ENCODE measurements at places on chromosomes 5 and 9. TPM values are rescaled to one million over a fixed set of nuclear protein-coding genes. Genes with fewer than 3 reads are reported as not detected.

DNA sequence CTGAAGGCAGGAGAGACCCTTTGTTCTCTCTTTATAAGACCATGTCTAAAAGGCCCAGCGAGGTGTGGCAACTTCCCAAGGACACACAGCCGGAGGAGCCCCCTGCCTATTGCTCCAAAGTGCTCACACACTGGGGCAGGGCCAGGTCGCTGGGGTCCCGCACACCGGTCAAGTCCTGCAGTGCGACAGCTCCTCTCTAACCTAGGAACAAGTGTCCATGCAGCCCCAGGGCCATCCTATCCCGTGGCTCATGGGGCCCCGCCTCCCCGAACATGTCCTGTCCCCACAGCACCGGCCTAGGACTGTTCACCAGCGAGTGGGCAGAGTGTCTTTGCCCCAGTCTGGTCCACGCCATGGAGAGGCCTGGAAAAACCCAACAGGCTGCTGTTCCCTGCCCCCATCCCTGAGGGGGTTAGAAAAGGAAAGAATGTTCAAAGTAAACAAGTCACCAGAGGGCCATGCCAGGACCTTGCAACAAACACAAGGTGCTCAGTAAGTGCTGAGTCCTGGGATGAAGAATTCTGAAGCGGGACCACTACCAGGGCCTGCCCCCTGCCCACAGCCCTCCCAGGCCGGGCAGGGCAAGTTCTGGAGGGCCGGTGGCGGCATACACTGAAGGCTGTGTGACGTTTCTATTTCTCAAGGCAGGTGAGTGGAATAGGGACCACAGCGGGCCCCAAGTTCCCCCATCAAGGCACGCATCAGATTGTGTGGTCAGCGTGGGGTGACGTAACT lies 938 bp downstream of the NINJ1 start:
- DNase-seq = peak; percentile 32

DNA sequence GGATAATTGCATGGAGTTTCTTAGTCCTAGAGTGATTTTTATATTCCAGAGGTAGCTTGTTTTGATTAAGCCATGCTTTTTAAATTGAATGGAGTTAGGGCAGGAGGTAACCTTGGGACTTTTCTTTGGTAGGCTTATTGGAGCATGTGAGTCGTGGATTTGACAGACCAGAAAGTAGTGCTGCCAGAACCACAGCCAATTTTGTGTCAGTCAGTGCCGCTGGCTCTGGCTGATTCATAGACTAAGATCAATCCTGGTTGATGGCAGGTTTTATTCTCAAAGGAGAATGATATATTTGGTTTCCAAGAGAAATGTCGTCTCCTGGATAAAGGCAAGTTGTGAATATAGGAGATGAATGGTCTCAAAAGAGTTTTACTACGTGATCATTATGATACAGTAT lies 20.3 kb downstream of the RAI14 start:
- DNase-seq = peak; percentile 50

GRCh38 chr5:89572696-89573095 lies 689.7 kb upstream of the MEF2C start:
- no peak for DNase-seq

DNA sequence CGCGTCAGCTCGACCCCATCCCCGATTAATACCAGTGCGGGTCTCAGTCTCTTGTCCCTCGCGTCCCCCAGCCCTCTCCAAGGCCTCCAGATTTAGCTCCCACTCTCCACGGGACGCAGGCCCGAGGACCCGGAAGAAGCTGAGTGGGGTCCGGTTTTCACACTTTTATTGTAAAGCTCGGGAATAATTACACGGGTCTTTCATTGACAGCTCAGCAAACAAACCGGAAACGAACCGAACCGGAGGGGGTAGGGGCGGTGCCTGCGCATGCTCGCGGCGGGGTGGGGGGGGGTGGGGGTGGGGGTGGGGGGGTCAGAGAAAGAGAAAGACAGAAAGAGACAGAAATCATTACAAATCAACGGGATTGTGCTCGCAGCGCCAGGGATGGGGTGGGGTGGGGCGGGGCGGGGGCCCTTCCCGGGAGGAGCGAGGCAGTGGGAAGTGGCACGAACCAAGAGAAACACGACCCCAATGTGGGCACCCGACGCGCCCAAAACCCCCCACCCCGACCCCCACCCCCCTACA lies 27.9 kb downstream of the PCDH1 start:
- DNase-seq = peak; percentile 54

DNA sequence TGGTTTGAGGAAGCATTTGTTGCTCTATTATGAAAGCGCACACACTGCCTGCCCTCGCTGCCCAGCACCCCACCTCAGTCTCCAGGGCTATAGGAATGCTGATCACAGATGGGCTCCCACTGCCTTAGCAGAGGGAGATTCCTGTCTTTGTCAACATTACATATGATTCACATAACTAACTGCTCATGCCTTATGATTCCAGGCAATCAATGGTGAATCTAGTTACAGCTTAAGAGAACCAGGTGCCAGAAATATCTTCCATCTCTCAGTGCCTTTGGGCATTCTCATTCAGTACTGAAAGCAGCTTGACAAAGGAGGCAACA lies 458.9 kb upstream of the C9orf72 start:
- DNase-seq = no peak

DNA sequence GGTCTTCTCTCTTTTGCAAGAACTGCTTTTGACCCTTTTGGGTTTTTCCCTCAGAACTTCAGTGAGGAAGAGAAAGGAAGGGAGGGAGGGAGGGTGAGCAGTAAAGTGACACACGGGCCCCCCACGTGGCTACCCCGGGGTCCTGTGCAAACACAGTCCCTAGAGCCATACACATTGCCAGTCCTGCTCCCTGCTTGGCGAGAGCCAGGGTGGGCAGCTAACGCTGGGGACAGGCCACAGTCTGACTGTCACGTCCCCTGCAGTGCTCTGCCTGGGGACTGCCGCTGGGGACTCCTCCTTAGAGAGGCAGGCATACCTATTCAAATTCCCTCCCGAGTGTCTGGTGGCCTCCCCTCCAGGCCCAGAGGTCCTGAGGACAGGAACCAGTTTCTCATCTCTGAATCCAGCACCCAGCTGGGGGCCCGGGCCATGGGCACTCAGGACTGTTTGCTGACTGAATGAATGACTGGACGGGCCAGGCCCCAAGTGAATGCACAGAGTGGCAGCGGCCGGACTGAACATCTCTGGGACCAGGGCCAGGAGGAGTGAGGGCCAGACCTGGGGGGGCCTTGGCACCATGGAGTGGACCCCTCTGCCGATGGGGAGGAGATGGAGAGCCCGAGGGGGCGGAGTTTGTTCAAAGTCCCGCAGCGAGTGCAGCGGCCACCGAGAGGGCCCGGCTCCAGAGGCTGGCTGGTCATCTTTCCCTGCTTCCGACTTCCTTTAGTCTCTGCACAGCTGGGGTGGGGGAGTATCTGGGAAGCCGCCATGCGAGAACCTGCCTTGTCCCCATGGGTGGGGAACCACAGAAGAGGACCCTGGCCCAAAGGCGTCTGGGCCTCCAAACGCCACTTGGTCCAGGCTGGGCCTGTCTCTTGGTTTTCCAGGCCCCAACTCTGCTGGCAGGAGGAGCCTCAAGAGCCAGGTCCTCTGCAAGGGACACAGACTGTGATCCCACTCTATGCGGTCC lies 5.8 kb downstream of the CCDC187 start:
- no peak for DNase-seq

DNA sequence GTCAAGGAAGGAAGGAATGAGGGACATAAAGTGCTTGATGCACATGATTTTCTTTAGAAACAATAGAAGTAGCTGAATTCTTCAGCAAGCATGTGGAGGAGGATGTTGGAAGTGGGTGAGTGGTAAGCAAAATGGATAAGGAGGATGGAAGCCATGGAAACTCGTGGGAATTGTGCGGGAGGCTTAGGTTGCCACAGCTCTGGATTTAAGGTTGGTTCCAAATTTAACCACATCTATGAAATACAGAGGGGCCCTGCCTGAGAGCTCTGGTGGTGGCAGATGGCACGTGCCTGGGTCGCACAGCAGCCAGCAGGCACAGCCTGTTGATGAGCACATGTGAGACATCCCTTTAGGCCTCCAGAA lies 284.7 kb downstream of the SMARCA2 start:
- DNase-seq = no peak

ITK gene
- total RNA-seq = not detected

SPACA9 gene
- total RNA-seq = 1.3 TPM

IFNA2 gene
- total RNA-seq = not detected

BAAT gene
- not detected for total RNA-seq

INSL6 gene
- total RNA-seq = not detected
